CD4-positive, CD25-positive, alpha-beta regulatory T cell (primary cell): ENCODE measurements at places on chromosomes 4 and X.

DNA sequence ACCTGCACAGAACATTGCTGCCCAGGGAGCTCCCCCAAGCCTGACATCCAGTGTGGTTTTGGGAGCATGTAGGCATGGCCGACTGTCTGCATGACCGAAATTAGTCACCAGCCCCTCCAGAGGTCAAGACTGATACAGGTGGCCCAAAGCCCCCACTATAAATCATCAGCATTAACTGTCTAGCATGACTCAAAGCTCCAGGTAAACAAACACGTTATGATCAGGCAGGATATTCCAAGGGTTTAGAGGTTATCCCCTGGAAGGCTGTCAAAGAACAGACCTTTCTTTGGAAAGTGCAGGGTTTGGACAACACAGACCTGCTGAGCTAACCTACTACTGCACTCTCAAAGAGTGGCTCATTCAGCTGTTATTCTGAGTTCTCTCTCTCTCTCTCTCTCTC is 2.1 kb upstream of the FAM9A start:
- DNase-seq, result no peak

GRCh38 chr4:123073650-123074049 is 151.3 kb upstream of the NUDT6 start:
- DNase-seq, result no peak

- peak; percentile 41 for DNase-seq
These were observed 768 bp upstream of the CDKL5 start for GRCh38 chrX:18424482-18425198.

GRCh38 chr4:156100651-156101050 is 147.0 kb upstream of the CTSO start:
- DNase-seq, result no peak

- DNase-seq, result peak; percentile 49
These were observed 1.3 kb downstream of the SH3TC1 start for GRCh38 chr4:8200302-8200975.

- DNase-seq, result no peak
These were observed 608.0 kb downstream of the TLL1 start for GRCh38 chr4:166481055-166481454.

- DNase-seq, result no peak
These were observed 43.2 kb downstream of the PALLD start for GRCh38 chr4:168540086-168540485.

- no peak for DNase-seq
These were observed 606.5 kb downstream of the MAGEB5 start for GRCh38 chrX:26822448-26822847.

GRCh38 chr4:2417226-2417764 is 1.1 kb downstream of the ZFYVE28 start:
- DNase-seq, result peak; percentile 22

DNA sequence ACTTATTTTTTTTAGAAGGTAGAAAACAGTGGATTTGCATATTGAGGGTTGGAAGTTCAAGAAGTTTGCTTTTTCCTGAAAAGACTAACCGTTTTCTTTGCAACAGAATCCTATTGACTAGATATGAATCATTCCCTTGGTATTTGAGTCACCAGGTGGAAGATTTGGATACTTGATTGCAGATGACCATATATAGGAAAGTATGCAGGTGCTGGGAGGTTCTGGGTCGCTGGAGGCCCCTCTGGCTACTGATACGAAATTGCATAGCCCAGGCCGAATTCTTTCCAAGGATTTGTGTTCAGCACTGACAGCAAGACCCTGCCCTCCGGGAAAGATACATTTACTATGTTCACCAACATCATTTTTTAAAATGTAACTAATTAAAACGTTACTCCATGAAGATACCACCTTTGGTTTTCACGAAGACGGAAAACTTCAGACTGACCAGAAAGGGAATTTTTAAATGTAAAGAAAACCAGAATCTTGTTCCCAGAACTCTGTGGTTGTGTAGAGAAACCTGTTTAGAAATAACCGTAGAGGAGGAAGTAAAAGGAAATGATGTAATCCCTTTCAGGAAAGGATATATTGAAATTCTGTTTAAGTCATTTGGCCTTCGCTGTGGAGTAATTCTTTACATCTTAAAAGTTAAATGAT is 946 bp downstream of the ANXA3 start:
- DNase-seq, result no peak

DNA sequence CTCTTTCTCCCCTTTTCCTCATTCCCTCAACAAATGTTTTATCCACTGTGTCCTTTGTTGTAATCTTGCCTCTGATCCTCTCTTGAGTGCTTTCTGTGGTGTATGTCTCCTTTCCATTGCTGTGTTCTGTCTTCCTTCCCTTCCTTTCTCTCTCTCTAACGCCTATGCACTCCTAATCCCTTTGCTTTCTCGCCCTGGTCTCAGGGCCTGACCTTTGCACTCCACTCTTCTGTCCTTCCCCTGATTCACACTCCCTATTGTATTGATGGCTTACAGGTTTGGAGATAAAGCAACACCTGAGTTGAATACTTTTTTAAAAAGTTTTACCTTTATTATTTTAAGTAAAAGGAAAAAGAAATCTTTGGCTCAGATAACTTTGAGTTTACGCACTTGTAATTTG is 15.6 kb upstream of the SCOC start:
- DNase-seq, result no peak

DNA sequence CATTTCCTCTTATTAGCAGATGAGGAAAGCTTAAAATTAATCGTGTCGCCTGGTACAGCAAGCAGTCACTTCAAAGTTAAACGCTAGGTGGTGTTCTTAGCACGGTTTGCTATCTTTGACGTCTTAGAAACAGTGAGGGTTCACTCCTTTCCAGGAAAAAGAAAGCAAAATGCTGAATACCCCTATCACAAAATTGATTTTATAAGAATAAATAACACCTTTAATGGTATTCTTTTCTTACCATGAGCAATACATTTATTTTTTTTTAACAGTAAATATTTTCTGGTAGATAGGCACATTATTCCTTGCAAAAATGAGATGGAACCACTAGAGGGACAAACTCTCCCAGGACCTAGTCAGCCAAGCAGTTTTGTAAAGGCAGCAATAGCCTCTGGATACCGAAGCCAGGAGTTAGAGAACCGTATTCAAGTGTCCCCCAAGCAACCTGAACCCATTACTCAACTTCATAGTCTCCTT is 153.9 kb downstream of the KDR start:
- no peak for DNase-seq

DNA sequence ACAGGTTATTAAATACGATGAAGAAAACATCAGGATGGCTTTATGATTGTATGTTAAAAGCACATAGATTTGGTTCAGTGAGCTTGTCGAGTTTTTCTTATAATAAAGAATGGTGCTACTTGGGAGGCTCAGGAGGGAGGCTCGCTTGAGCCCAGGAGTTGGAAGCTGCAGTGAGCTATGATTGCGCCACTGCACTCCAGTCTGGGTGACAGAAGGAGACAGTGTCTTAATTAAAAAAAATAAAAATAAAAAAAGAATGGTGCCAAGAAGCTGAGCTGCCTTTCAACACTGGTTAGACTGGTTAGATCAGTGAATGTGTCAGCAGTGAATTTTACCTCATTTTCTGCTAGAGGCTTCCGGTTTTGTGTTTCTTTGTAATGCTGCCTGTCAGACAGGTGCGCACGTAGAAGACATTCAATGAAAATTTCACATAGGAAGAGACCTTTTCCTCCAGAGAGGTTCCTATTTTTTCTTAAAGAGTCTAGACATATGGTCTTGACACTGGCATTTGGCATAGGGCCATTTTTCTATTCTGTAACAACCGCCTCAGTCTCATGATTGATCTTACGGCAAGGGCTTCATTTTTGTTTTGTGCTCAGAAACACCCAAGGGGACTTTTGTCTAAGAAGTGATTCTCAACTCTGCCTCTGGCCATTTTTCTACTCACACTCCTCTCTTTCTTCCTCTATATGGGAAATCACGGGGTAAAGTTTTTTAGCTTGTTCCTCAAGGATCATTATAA is 15.0 kb upstream of the ARSF start:
- no peak for DNase-seq

GRCh38 chr4:165106518-165106917 is 6.1 kb downstream of the TMEM192 start:
- DNase-seq, result no peak

DNA sequence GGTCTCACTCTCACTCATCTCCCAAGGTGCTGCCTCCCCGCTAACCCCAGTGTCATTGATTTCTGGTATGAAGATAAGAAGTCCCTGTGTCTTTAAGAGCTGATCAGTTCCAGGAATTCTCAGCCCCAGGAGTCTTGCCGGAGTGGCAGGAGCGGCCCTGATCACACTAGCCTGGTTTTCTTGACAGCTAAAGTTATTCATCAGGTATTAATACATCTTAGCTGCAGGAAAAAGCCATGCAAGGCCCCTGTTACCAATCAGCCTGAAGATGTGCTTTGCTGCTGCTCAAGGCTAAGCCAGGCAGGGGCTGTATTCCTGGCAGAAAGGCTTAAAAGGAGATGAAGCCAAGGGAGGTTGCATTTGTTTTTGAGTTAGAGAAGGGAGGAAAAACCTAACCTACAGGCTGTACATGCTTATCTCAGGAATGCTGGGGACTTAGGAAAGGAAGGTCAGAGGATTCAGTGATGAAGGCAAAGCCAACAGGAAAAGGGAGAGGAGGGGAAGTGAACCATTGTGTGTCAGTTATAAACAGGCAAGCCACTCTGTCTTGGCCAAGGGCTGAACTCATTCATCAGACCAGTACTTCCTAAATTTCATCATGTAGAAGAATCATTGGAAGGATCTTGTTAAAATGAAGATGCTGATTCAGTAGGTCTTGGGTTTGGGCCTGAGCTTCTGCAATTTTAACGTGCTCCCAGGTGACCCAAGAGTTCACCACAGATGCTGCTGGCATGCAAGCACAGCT is 8.6 kb downstream of the SRPX start:
- DNase-seq, result no peak

GRCh38 chr4:158912390-158912789 is 143.6 kb downstream of the FNIP2 start:
- DNase-seq, result no peak

DNA sequence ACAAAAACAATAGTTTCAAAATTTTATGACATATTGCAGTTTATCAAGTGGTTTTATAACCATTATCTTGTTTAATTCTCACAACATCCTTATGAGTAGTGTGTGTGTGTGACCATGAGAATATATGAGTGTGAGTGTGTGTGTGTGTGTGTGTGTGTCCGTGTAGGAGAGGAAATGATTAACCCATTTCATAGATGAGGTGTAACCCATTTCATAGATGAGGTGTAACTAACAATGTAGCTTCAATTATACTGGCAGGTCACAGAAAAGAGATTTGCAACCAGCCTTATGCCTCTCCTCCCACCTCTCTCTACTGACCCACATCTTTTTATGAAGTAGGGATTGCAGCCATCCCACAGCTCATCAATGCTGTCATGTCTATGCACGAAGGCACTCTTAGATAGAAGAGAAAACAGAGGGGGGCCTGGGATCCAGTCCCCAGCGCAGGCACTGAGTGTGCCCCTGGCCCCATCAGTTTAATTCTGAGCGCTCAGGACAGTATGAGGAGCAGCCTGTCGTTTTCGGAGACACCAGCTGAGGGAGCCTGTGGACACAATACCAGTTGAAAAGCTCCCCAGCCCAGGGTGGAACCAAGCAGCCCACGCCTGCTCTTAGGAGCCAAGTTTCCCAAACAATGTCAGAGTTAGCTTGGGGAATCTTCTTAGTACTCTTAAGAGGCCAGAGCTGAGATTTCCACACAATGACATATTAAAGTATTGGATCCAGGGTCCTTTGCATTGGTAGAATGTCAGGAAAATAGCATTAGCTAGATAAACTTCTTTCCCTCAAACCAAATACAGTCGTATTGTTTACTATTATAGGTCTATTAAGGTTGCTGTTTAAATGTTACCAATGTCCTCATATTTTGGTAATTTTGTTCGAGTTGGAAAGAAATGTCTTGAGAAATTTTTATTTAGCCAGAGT is 88.6 kb downstream of the PALLD start:
- DNase-seq, result no peak

- DNase-seq, result no peak
These were observed 157.7 kb downstream of the CBR4 start for GRCh38 chr4:168852387-168852786.

DNA sequence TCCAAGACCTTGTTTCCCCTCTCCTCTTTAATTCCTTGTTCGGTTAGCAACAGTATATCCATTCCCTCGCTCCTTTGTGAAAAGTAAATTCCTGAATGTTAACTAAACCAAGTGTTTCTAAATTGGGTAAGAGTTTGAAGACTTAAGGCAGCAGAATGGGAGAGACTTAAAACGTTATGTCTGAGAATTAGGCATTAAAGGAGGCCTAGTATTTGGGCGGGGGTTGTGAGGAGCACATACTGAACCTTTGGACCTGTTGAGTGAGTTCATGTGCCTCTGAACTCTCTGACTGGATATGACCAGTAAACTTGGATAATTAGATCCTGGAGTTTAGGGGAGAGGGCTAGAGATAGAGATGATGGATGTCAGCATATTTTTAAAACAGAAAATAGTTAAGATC is 1.2 kb downstream of the MSMO1 start:
- no peak for DNase-seq

DNA sequence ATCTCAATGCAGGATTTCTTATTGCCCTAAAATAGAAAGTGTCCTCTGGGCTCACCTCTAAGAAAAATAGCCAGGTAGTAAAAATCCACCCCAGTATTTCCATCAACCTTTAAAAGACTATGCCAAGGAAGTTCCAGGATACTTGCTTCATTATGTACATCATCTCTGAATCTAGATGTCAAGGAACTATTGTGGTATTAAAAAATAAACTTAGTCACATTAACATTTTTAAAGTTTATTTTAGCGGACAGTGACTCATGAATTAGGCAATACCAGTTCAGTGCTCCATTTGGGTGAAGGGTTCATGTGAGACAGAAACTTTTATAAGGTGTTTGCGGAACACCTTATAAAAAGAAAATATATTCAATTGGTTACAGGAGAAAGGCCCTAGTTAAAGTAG is 209.2 kb downstream of the ADAM29 start:
- no peak for DNase-seq

GRCh38 chr4:182240161-182241130 is 2.8 kb upstream of the TENM3 start:
- no peak for DNase-seq

- DNase-seq, result no peak
These were observed 602.9 kb upstream of the HTR2C start for GRCh38 chrX:113980953-113981352.

DNA sequence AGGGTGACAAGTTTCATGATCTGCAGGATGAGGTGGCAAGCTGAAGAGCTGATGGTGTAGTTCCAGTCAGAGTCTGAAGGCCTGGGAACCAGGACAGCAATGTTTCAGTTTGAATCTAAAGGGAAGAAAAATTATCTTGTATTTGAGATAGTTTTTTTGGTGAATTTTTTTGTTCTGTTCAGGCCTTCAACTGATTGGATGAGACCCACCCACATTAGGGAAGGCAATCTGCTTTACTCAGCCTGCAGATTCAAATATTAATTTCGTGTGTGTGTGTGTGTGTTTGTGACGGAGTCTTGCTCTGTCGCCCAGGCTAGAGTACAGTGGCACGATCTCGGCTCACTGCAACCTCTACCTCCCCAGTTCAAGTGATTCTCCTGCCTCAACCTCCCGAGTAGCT is 22.1 kb upstream of the SMIM14 start:
- DNase-seq, result no peak

- DNase-seq, result no peak
These were observed 1.4 kb downstream of the TCEAL1 start for GRCh38 chrX:103630171-103630511.
